ENCODE measurements at places on chromosomes 4 and X.

DNA sequence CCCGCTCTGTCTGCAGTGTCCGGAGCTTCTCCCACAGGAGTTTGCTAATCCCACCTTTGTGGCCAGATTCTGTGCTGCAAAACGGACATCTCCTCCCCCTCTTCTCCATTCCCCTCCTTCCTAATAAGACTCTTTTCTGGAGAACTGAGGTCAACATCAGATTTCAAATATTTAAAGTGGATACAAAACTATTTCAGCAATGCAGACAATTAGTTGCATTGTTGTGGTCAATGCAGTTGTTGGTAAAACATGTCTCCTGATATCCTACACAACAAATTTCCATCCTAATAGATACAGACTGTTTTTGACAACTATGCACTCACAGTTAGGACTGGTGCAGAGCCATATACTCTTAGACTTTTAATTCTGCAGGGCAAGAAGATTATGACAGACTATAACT is 5.1 kb upstream of the MCUB start:
- no peak for DNase-seq

DNA sequence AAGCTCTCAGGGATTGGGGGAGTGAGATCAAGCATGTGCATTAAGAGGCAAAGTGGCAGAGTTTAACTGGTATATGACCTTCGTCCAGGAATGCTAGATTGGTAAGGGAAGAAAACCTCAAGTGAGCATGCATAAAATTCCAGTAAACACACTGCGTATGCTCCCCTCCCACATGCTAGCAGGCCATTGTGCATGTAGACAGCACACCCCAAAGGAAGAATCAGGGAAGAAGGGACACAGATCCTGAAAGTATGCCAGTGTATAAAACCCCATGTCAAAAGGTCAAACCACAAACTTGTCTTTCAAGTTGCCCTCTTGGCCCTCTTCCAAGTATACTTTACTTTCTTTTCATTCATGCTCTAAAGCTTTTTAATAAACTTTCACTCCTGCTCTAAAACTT is 405.2 kb upstream of the CNKSR2 start:
- DNase-seq: no peak

DNA sequence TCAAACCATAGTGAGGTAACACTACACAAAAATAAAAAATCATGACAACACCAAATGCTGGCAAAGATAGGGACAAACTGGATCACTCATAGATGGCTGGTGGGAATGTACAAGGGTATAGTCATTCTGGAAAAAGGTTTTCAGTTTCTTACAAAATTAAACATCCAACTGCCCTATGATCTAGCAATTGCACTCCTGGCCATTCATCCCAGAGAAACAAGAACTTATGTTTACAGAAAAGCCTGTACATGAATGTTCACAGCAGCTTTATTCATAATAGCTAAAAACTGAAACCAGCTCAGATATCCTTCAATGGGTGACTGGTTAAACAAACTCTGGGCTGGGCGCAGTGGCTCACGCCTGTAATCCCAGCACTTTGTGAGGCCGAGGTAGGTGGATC is 43.3 kb downstream of the NYX start:
- no peak for DNase-seq

- no peak for DNase-seq
Observed at GRCh38 chrX:37371578-37371991, 22.4 kb downstream of the PRRG1 start.

DNA sequence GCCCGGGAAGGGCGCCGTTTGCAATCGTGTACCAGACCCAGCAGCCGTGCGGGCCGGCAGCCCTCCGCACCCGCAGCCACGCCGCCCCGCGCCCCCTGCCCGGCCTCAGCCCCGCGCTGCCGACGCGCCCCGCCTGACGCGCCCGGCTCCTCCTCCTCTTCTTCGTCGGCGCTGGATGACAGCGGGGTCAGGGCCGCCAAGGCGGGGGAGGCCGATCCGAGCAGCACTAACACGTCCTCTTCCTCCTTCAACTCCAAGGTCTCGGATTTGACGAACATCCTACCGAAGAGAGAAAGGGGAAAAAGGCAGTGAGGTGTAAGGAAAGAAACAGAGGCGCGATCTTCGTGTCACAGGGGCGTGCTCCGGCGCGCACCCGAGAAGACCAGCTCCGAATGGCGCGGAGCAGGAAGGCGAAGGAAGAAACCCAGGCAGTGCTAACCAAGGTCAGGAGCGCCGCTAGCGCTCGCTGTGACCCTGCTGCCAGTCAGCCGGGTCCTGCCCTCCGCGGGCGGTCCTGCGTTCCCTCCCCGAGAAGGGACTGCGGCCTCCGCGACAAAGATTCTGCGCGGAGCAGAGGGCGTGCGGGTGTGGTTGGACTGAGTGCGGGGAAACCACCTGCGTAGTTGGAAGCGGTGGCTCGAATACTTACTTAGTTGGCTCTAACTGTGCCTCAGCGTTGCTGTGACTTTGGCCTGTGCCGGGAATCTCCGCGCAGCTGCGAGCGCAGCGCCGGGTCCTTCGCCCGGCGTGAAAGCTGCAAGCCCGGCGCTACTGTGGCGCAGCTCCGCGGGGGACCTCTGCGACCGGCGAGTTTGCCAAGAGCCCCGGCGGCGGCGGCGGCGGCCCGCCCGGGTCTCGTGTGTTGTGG is 548 bp downstream of the NEUROG2 start:
- no peak for DNase-seq

GRCh38 chr4:32601848-32602247 is 1881.7 kb downstream of the PCDH7 start:
- DNase-seq: no peak

- no peak for DNase-seq
Observed at GRCh38 chr4:184416913-184417734, 57.2 kb downstream of the IRF2 start.

DNA sequence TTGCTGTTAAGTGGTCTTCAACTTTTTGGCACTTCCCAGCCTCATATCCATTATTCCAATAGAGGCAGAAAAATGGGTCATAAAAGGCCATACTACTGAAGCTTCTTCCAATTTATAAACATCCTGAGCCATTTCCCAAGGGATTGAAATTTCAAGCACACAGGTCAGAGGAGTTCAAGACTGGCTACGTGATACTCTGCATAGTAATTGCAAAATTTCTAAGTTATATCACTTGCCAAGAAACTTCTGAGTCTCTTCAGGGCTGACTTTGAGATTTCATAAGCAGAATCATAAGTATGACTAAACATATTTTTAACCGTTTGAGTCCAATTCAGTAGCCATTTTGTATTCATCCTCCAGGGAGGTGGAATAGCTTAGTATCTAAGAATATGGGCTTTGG is 75.6 kb upstream of the RXFP1 start:
- DNase-seq: no peak

DNA sequence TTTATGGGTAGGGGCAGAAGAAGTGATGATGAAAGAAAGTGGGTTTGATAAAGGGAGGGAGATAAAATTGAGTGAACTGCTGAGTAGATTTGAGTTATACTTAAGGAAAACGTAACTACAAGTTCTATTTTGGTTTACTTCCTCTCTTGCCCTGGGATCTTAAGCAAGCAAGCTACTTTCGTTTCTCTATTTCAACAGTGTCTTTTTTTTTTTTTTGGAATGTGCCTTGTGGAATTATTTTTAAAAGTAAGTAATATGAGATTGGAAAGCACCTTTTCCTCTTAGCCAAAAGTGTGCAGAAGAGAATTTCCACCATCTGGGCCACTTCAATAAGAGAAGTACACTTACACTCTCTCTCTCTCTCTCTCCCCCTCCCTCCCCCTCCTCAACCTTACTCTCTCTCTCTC is 16.0 kb upstream of the C4orf36 start:
- DNase-seq: no peak

GRCh38 chrX:68571610-68572311 is 72.9 kb downstream of the YIPF6 start:
- DNase-seq: no peak

DNA sequence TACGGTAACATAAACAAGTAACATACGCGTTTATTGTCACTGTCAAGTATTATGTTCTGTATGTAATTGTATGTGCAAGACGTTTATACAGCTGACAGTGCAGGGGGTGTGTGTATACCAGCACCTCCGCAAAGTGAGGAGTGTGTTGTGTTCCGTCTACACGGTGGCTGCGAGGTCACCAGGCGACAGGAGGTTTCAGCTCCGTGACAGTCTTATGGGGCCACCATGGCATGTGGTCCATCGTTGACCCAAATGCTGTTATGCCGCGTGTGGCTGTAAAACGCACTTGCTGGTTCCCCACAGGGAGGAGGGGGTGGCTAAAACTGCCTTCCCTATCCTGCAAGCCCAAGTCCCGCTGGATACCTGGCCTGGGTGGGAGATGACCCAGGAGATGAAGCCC is 25.0 kb downstream of the NSG1 start:
- DNase-seq: no peak

- DNase-seq: no peak
Observed at GRCh38 chrX:154017766-154018517, 1.8 kb downstream of the IRAK1 start.

DNA sequence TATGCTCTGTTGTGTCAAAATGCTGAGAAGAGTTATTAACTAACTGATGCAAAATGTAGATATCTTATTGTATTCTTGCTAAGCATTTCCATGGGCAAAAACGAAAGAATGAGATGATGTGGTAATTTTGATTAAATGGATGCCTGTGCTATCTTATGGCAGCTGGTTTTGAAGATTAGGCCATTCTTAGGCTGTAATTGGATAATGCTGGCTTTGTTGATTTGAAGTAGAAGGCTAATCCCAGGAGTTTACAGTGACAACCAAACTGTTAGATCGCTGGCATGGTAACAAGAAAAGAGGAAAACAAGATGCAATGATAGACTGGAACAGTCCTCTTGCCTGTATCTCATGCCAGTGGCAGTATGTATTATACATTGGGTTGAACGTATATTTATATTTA is 74.1 kb upstream of the WDR44 start:
- no peak for DNase-seq

DNA sequence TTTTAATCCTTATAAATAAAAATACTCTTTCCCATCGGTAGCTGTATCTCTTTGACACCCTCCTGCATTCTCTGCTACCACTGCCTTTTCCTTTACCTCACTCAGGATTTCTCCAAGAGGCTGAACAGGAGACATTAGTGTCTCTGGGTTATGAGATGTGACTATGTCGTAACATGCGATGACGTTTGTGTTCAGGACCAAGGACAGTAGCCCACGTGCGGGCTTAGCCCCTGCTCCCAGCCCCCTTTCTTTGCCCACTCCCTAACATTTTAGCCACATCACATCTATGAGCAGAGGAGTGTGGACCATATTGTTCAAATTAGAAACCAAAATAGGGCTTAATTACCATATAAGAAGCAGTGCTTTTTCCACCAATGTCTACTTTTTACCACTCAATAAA is 369.3 kb downstream of the FBXW7 start:
- no peak for DNase-seq

DNA sequence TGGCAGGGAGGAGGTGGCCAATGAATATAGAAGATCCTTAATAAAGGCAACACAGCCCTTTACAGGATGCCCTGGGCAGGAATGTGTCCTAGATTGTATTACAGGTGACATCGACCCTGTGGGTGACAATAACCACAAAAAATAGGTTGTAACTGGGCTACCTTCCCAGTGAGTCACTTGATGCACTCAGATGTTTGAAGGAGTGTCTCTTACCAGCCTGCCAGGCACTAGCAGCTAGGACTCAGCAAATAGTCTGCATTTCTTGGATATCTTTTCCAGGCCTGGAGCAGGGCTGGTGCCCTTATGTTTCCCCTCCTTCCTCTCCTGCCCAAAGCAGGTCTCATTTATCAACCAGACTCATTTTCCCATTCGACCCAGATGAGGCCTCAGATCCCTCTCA is 50.9 kb upstream of the TMEM164 start:
- DNase-seq: no peak

- no peak for DNase-seq
Observed at GRCh38 chr4:8373973-8374545, 66.5 kb downstream of the ACOX3 start.

- no peak for DNase-seq
Observed at GRCh38 chr4:73984736-73985527, 3.1 kb downstream of the PPBP start.
